Right lobe of liver (tissue), 6 donors: ENCODE measurements at places on chromosomes 4 and X. TPM values are rescaled to one million over a fixed set of nuclear protein-coding genes. Genes with fewer than 3 reads are reported as not detected.
A peak's percentile ranks its signal among the peaks of the same experiment; 100 is the strongest.

GRCh38 chr4:112647785-112648184 is 10.8 kb downstream of the LARP7 start:
- H3K27me3 ChIP-seq, result no peaks in the 10 kb centered on the region
- peaks cover 10% of the 10 kb centered on the region for H3K36me3 ChIP-seq
- H3K27ac ChIP-seq, result no peak overlapping the region
- no peak overlapping the region for H3K4me3 ChIP-seq

GRCh38 chrX:7163146-7163677 is 15.3 kb upstream of the PUDP start:
- H3K27me3 ChIP-seq, result no peaks in the 10 kb centered on the region
- H3K4me1 ChIP-seq, result no peaks in the 10 kb centered on the region
- no peaks in the 10 kb centered on the region for H3K36me3 ChIP-seq
- DNase-seq, result no peak

GRCh38 chr4:41124916-41125548 is 89.3 kb downstream of the APBB2 start:
- H3K27me3 ChIP-seq, result no peaks in the 10 kb centered on the region
- H3K4me1 ChIP-seq, result no peaks in the 10 kb centered on the region
- no peak overlapping the region for H3K4me3 ChIP-seq
- no peaks in the 10 kb centered on the region for H3K36me3 ChIP-seq

DNA sequence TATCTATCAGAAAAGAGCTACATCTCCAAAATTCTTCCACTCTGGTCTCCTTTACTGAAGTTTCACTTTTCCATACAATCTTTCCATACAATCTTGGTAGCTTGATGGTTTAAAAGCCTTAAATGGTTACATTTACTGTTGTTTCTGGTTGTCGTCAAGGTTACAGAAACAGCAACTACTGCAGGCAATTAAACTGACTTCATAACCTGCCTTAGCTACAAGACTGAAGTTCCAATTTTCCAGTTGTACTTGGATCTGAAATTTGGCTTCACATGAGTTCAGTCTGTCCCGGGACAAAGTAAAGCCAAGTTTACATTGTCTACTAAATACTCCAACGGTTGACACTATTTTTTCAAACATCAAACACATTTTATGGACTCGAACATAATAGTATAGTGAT is 326.4 kb downstream of the ANKRD50 start:
- no peak overlapping the region for H3K4me3 ChIP-seq
- DNase-seq, result no peak
- H3K27ac ChIP-seq, result no peak overlapping the region
- H3K27me3 ChIP-seq, result no peaks in the 10 kb centered on the region

- H3K4me1 ChIP-seq, result peaks cover 67% of the 10 kb centered on the region
- H3K27ac ChIP-seq, result peak overlapping the region; percentile 58
- H3K4me3 ChIP-seq, result no peak overlapping the region
These were observed 41.4 kb upstream of the CXCL13 start for GRCh38 chr4:77564231-77564630.

ZNF182 gene
- total RNA-seq, result 2.4 TPM

PTCHD1 gene
- total RNA-seq, result under 0.01 TPM

SRPX gene
- 15.3 TPM for total RNA-seq
